ENCODE measurements at places on chromosomes 6 and 20.

DNA sequence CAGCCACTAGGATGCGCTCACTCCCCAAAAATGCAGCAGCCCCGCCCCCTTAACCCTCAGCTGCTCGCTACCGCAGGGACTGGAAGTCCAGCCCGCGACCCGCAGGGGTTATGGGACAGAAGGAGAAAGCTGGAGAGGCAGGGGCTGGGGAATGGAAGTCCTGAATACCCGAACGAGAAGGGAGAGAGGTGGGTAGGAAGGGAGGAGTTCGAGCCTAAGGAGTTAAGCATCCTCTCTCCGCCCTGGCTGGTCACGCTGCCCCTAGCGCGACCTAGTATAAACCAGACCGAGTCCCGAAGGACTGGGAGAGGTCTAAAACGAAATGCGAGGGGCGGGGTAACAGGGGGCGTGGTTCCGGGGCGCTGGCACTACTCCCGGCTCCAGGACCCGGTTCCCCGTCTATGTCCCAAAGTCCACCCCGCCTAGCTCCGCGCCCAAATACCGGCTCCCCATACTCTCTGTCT is 448 bp upstream of the DDAH2 start:
- peak; percentile 58 for DNase-seq

- DNase-seq = no peak
Measured at GRCh38 chr20:24097506-24098245, 109.1 kb upstream of the GGTLC1 start.

- DNase-seq = no peak
Measured at GRCh38 chr6:28693033-28693750, 167.5 kb downstream of the GPX5 start.

- DNase-seq = no peak
Measured at GRCh38 chr20:16926626-16927430, 178.7 kb downstream of the OTOR start.

DNA sequence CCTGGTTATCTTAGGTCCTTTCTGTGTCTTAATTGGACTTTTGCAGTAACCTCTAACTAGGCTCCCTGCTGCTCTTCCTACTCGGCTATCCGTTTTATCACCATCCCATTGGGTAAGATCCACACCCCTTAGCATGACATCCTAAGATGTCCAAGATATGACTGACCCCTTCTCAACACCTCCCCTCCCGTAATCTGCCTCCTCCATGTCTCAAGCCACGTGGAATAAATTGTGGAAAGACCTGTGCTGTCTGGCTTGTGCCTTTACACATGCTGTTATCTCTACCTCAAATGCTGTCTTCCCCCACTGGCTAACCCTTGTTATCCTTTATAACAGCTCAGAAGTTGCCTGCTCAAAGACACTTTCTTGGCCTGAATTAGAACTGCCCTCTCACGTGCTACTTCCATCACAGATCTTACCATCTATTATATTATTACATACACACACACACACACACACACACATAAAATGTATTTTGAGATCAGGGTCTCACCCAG is 26.5 kb downstream of the EIF2S2 start:
- DNase-seq = no peak

DNA sequence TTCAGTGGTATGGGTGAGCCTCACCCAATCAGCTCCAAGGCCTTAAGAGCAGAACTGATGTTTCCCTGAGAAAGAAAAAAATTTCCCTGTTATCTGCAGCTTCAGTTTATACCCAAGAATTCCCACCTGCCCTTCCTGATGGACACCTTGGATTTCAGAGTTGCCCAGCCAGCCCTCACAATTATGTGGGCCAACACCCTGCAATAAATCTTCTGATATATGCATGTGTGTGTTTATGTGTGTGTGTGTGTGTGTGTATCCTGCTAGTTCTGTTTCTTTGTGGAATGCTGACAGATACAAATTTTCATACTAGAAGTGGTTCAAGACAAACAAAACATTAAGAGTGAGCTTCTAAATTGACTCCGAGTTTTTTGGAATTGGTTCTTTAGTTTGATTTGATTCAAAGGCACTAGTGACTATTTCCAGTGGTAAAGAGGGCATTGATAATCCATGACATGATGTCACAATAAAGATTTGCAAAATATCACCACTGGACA is 246.6 kb upstream of the BTBD3 start:
- DNase-seq = no peak

- DNase-seq = no peak
Measured at GRCh38 chr6:73511796-73512195, 9.0 kb downstream of the EEF1A1 start.

GRCh38 chr20:13449868-13450434 is 188.8 kb downstream of the TASP1 start:
- no peak for DNase-seq

DNA sequence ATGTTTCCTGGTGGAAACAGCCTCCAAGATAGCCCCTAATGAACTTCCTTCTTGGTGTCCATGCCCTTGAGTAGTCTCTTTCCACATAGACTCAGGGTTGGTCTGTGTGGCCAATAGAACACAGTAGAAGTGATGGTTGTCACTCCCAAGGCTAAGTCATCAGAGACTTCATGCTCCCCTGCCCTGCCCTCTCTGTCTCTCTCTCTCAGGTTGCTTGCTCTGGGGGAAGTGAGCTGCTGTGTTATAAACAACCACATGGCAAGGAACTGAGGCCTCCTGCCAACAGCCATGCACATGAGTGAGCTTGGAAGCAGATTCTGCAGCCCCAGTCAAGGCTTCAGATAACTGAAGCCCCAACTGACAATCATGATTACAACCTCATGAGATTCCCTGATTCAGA is 85.3 kb upstream of the SLC22A16 start:
- DNase-seq = no peak

DNA sequence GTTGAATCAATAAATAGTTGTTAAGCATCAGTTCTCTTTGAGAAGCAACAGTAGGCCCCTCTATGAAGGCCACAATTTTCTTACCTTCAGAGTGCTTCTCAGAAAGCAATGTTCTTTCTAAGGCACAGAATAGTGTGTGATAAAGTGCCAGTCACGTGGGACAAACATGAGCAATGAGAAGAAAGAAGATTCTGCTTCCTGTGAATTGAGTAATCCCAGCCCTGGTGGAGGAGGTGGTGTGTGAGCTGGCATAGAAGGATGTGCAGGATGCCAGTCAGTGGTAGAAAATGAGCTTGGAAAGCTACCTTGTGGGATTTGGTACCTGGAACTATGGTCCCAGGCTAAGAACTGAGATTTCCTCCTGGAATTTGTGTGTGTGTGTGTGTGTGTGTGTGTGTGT is 21.7 kb downstream of the KIZ start:
- no peak for DNase-seq

- no peak for DNase-seq
Measured at GRCh38 chr6:110875548-110876169, 1.1 kb downstream of the AMD1 start.

DNA sequence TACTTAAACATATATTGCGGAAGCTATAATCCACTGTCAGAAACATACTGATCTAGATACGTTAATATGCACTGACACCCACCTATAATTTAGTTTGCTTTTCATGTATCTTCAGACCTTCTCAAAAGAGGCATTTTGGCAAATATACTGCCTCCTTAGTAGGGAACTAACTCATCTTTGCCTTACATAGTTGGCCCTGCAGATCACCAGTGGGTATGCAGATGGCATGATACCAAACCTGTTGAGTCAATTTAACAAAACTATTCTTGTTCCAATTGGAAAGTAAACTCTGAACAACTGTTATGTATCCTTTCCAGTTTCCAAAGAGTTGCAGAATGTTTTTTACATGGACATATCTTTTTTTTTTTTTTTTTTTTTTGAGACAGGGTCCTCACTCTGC is 35.6 kb upstream of the TBC1D20 start:
- no peak for DNase-seq
